A549 treated with RU486 at 1 μM for 4 hours (cell line): ENCODE measurements at places on chromosomes 12 and 14. TPM values are rescaled to one million over a fixed set of nuclear protein-coding genes. Genes with fewer than 3 reads are reported as not detected.

The TTC6 gene
- total RNA-seq: 0.11 to 0.54 TPM (median 0.44 TPM) in 5 replicates

The NKX2-1 gene
- total RNA-seq: 0.07 TPM in 1 of 5 replicates, not detected in the others

The KRT3 gene
- total RNA-seq: 0.05 to 0.08 TPM (median 0.07 TPM) in 3 of 5 replicates, not detected in the others

The AQP6 gene
- not detected in 5 replicates for total RNA-seq

The NID2 gene
- total RNA-seq: 15.9 to 25.1 TPM (median 19.2 TPM) in 5 replicates

The TMEM229B gene
- 0.22 to 0.34 TPM (median 0.28 TPM) in 5 replicates for total RNA-seq

The KRT72 gene
- not detected in 5 replicates for total RNA-seq
